NCI-H1417 treated with DMSO at 0.1 percent for 48 hours (cell line): ENCODE measurements at places on chromosomes 2 and 18.

GRCh38 chr2:178927173-178927572 lies 120.0 kb upstream of the TTN start:
- no peak for DNase-seq

GRCh38 chr2:237650455-237650850 lies 23.1 kb downstream of the LRRFIP1 start:
- DNase-seq: no peak

GRCh38 chr18:23136326-23137096 lies 1.2 kb downstream of the CABLES1 start:
- no peak for DNase-seq

DNA sequence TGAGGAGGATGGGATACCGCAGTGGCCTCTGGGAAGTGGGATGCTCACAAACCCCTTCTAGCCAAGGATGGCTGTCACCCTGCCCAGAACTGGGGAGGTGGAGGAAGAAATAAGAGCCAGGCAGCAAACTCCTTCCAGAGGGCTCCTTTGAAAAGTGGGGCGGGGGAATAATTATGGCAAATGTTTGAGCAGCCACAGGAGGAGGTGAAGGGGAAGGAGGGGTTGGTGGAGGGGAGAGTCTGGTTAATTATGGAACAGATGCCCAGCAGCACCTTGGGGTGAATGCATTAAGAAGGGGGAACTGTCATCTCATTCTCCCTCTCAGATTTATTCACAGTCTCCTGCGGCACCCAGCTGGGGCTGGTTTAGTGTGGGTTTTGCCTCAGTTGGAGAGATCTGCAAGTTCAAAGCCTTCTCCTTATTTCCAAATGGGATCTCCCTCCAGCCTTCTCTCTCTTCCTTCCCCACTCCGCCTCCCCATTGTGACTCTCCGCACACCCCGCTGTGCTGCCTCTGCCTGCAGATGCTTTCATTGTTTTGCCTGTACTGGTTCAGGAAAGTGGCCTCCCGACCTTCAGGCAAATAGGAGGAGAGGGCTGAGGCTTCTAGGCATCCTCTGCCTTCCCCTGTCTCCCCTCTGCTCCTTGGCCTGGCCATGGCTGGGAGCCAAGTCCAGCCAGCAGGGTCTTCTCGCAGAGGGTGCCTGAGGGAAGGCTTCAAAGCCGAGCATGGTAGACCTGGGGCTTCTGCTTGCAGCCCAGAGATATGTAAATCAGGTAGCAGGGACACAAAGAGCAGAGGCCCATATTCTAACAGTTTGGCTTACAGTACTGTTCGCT lies 457.2 kb upstream of the MEX3C start:
- peak; percentile 77 for DNase-seq

GRCh38 chr2:221189431-221190067 lies 382.6 kb downstream of the EPHA4 start:
- no peak for DNase-seq
